ENCODE measurements at places on chromosomes 7 and 10.

GRCh38 chr7:54917613-54918391 lies 101.0 kb upstream of the EGFR start:
- DNase-seq = no peak

GRCh38 chr7:1388703-1389335 lies 70.5 kb downstream of the MICALL2 start:
- no peak for DNase-seq

DNA sequence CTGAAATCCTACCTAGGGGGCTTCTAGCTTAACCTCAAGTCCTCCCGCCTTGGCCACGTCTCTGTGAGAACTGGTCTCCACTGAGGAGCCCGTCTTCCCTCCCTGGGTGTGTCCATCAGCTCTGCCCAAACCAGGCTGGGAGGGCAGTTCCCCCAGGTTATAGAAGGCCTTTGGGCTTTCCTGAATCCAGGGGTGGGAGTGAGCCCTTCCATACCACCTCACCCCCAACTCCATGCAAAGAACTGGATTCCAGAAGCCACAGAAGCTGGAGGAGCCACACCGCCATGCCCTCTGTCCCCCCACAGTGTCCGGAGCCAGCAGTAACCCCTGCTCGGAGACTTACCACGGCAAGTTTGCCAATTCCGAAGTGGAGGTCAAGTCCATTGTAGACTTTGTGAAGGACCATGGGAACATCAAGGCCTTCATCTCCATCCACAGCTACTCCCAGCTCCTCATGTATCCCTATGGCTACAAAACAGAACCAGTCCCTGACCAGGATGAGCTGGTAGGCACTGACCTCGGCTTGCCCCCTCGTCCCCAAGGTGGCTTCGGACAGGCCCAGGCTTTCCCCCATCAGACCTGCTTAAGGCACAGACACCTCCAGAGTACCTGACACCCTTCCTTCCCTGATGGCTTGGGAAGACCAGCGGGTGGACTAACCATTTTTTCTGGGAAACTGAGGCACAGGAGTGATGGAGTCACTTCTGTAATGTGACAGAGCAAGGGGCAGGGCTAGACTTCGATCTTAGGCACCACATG lies 4.7 kb downstream of the CPA1 start:
- no peak for DNase-seq

GRCh38 chr7:27774717-27775328 lies 34.9 kb downstream of the TAX1BP1 start:
- peak; percentile 48 for DNase-seq

- DNase-seq = no peak
These were observed 68.2 kb downstream of the MYL10 start for GRCh38 chr7:101560856-101561255.

GRCh38 chr7:28747854-28748253 lies 210.3 kb downstream of the TRIL start:
- no peak for DNase-seq

- no peak for DNase-seq
These were observed 182.2 kb upstream of the AOAH start for GRCh38 chr7:36906448-36906847.

DNA sequence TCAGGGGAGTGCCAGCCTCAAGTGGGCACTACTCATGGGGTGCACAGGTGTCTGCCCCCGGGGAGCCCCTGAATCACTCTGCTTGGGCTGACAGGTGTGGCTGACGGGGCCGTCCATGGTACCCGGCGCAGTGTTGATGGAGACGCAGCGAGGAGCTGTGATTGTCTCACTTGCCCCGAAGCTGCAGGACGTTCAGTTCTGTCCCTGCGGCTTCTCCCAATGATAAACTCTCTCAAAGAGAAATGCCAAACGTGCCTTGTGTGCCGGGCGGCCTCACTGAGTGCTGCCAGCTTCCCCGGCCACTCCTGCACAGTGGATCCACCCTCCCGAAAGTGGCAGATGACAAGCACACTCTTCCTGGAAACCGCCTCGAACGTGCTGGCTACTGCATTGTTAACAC lies 203.2 kb downstream of the DNAJB6 start:
- no peak for DNase-seq

All from tongue (tissue), 3 donors.